ENCODE measurements at places on chromosomes 3 and 15. TPM values are rescaled to one million over a fixed set of nuclear protein-coding genes. Genes with fewer than 3 reads are reported as not detected.

Gene AKAP13
- polyA plus RNA-seq, result 52.5 TPM

Gene TRA2B
- polyA plus RNA-seq, result 204 TPM

Gene ALDH1A3
- polyA plus RNA-seq, result 5.7 TPM

Gene SHC4
- polyA plus RNA-seq, result 8.8 TPM

Gene SECISBP2L
- 62.1 TPM for polyA plus RNA-seq

Gene CTXN2
- 1.1 TPM for polyA plus RNA-seq

Gene MAP1A
- 189 TPM for polyA plus RNA-seq

Gene B3GALNT1
- polyA plus RNA-seq, result 83.1 TPM

Gene MCF2L2
- polyA plus RNA-seq, result 19.2 TPM

Gene SLC28A1
- 0.21 TPM for polyA plus RNA-seq

Gene CCDC80
- polyA plus RNA-seq, result 101 TPM

Gene DPPA2
- polyA plus RNA-seq, result 0.23 TPM

Gene HIGD1A
- polyA plus RNA-seq, result 194 TPM

Gene NME9
- polyA plus RNA-seq, result 9.6 TPM

Gene P2RY12
- 62.7 TPM for polyA plus RNA-seq

Gene CADM2
- 49.7 TPM for polyA plus RNA-seq

- DNase-seq, result peak; percentile 41
Measured at GRCh38 chr3:14448756-14449727, 46.6 kb downstream of the SLC6A6 start.

DNA sequence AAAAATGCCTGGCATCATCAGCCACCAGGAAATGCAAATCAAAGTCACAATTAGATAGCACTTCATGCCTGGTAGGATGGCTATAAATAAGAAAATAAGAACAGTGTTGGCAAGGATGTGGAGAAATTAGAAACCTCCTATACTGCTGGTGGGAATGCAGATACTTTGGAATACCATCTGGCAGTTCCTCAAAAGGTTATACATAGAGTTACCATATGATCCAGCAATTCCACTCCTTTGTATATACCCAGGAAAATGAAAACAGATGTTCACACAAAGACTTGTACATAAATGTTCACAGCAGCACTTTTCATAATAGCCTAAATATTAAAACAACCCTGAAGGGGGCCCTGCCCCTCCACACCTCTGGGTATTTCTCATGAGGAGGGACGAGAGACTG, 13.7 kb downstream of the ACSBG1 start:
- DNase-seq, result no peak

- DNase-seq, result no peak
Measured at GRCh38 chr3:112132975-112133448, at the start of gene GCSAM. GCSAM (minus strand) TSS chr3:112133248; CDS start chr3:112133120, 128 bp downstream.

DNA sequence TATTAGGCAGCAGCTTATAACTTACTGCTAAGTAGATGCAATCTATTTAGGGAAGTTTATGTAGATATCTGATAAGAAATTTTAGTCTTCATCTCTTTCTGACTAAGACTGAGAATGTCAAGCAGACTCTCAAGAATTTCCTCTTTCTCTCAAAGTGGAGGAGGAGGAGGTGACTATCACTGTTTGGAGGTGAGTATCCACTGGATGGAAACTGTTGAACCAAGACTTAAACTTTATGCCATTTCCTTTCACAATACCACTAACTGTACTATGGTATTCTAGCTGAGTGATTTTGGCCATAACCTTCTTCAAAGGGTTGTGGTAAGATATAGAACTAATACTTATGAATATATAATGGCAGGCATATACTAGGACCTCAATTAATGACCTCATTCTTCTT, 64.6 kb downstream of the TPRG1 start:
- no peak for DNase-seq

DNA sequence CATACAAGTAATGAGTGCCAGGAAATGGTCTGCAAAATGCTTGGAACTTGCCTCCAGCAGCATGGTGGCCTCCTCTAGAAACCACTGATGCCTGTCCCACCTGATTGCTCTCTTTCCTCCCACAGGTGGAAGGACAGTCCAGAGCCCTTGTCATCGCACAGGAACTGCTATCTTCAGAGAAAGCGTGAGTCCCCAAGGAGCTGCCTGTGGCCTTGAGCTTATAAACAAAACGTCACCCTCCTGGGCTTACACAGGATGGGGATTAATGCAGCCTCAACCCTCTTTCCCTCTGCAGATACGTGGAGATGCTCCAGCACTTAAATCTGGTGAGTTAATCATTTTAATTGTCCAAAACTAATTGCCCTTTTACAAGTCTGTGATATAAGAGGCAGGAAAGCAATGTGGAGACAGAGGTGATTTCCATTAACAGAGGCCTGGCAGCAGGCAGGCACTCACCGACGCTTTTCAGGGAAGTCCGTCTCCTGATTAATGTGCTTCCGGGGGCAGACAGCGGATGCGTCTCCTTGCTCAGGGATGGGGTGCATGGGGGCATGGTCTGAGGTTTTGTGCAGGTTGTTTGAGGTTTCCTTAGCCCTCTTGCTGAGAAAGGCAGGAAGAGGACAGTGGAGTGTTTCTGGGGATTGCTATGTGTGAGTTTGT, 61.8 kb downstream of the FGD5 start:
- DNase-seq, result no peak

- no peak for DNase-seq
Measured at GRCh38 chr15:58419803-58420524, 11.8 kb upstream of the LIPC start.

- no peak for DNase-seq
Measured at GRCh38 chr3:134998158-134998557, 203.1 kb downstream of the EPHB1 start.

DNA sequence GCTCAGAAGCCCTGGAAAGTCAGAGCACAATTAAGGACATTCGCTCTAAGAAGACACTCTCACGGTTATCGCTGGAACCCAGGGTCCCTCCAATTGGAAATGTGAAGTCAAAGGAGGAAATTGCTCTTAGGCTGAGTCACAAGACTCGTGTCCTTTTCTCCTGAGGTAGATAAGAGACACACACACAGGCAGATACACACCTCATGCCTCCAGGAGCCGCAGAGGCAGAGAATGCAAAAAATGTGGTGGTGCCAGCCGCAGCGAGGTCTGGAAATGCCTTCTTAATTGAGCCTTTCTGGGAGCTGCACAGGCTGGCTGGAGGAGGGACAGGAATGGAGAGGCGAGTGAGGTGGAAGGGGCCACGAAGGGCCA, 189.3 kb downstream of the OPA1 start:
- DNase-seq, result no peak

- no peak for DNase-seq
Measured at GRCh38 chr15:66877477-66878271, 175.6 kb downstream of the SMAD6 start.

GRCh38 chr15:85840802-85841152, 46.1 kb upstream of the KLHL25 start:
- no peak for DNase-seq

GRCh38 chr15:90365414-90366055, 13.5 kb downstream of the ZNF774 start:
- DNase-seq, result no peak

- DNase-seq, result no peak
Measured at GRCh38 chr3:170529346-170529745, 56.5 kb downstream of the SLC7A14 start.

GRCh38 chr15:71757741-71758530, 52.4 kb upstream of the NR2E3 start:
- DNase-seq, result no peak

- no peak for DNase-seq
Measured at GRCh38 chr15:45650889-45651525, 16.2 kb downstream of the SQOR start.

DNA sequence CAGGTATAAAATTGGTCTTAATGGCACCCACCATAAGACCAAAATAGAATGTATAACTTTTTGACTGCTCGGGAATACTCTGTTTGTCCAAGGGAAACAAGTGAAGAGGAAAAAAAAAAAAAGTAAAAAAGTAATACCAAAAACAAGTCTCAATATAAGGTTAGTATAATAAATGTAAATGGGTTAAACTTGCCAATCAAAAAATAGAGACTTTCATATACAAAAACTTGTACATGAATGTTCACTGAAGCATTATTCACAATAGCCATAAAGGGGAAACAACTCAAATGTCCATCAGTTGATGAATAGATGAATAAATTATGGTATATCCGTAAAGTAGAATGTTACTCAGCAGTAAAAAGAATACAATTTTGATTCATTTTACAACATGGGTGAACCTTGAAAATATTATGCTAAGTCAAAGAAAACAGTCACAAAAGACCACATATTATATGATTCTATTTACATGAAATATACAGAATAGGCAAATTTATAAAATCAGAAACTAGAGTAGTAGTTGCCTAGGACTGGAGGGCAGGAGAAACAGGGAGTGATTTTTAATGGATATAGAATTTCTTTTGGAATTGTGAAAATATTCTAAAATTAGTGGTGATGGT, 39.6 kb upstream of the FGD5 start:
- no peak for DNase-seq

DNA sequence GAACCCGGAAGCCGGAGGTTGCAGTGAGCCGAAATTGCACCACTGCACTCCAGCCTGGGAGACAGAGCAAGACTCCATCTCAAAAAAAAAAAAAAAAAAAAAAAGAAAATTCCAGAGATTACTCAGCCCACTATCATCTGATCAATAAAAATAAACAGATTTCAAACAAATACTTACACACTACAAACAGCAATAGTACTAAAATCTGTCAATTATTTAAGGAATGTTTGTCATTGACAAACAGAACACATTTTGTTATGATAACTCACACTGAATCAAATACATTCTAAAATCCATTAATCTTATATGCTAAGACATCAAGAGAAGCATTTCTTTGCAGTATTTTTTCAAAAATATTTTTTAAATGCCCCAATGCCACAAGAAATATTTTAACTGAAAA, 7.6 kb downstream of the MYO9A start:
- DNase-seq, result no peak

GRCh38 chr3:152321955-152322377, 53.2 kb downstream of the MBNL1 start:
- DNase-seq, result no peak

DNA sequence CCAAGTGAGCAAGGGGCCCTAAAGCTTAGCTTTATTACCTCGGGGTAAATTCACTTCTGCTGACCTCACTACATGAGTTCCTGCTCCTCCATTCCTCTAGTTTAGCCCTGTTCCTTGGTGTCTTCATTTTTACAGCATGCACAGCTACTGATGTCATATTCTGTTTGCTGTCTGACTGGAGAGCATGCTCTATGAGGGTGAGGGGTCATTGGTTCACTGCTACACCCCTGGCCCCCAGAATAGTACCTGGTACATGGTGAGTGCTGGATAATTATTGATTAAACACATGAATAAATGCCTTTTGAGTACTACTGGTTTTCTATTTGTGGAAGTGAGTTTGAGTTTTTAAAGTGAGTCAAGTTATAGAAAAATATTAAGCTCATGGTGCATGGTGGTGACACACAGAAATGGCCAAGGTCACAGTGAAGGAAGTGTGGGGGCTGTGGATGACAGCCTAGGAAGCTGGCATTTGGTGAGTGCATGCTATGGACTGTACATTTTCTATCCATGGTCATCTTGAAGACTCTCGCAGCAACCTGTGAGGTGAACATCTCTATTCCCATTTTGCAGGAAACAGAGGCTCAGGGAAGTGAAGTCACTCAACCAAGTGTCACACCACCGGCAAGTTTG, 34.0 kb downstream of the RPLP1 start:
- DNase-seq, result no peak

DNA sequence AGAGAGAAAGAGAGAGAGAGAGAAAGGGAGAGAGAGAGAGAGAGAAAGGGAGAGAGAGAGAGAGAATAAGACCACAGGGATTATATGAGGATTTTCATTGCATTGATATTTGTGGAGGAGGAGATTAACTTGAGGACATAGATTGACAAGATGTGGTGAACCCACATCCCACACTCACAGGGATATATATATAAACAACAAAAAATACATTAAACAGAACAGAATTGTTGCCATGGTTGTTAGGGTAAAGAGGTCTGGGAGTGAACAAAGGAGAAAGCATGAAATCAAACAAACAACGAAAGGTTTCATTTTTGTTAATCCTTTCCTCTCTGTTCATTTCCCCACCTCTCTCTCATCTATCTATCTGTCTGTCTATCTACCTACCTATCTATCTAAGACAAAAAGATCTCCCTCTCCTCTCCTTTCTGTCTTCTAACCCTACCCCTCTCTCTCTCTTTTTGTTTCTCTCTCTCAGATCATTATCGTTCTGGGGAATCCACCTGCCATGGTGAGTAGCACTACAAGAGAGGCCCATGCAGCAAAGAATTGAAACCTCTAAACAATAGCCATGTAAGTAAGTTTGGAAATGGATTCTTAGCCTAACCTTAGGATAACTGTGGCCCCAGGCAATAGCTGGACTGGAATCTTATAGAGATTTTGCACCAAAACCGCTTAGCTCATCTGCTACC, 280.9 kb downstream of the RAP2B start:
- no peak for DNase-seq

DNA sequence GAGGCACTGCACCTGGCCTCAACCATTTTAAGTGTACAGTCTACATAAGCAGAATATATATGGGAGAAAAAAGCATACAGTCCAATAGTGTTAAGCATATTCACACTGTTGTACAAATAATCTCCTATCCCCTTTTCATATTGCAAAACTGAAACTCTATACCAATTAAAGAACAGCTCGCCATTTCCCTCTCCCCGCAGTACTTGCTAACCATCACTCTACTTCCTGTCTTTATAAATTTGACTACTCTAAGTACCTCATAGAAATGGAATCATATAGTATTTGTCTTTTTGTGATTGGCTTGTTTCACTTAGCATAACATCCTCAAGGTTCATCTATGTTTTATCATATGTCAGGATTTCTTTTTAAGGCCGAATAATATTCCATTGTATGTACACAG, 21.6 kb upstream of the TASOR start:
- no peak for DNase-seq

GRCh38 chr15:70466305-70466704, 297.1 kb downstream of the UACA start:
- no peak for DNase-seq

- no peak for DNase-seq
Measured at GRCh38 chr3:55720614-55721013, 233.5 kb upstream of the WNT5A start.

DNA sequence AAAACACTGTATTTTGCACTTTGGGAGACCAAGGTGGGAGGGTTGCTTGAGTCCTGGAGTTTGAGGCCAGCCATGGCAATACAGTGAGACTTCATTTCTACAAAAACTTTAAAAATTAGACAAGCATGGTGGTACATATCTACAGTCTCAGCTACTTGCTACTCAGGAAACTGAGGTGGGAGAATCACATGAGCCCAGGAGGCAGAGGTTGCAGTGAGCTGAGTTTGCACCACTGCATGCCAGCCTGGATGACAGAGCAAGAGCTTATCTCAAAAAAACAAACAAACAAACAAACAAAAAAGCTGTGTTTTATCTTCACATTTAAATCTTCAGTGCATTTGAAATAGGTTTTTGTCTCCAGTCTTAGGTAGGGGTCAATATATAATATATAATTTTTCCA, 4.8 kb upstream of the SLC9C1 start:
- DNase-seq, result no peak

All from spinal cord (tissue), 10 donors.